ENCODE measurements at places on chromosomes 7 and 10.

- DNase-seq, result no peak
These were observed 69.3 kb upstream of the NPY start for GRCh38 chr7:24214670-24215069.

GRCh38 chr10:128871671-128872231 is 595.3 kb upstream of the MGMT start:
- DNase-seq, result no peak

- DNase-seq, result no peak
These were observed 3.5 kb downstream of the MNX1 start for GRCh38 chr7:157006829-157007469.

DNA sequence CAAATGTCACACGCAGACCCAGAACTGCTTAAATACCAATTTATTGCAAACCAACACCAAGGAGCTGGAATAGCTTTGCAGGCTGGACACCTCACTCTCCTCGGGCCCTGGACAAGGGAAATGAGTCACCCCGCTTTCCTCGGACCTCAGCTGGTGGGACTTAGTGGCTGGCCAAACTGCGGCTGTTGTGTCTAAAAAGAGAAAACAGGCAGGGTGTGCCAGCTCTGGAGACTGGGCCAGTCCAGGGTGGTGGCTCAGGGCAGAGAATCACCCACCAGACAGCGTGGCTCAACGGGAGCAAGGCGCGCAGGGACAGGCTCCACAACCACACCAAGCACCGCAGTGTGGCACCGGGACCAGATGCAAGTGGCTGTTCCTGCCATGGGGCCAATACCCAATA is 58.2 kb upstream of the CAMK2B start:
- DNase-seq, result peak; percentile 65

DNA sequence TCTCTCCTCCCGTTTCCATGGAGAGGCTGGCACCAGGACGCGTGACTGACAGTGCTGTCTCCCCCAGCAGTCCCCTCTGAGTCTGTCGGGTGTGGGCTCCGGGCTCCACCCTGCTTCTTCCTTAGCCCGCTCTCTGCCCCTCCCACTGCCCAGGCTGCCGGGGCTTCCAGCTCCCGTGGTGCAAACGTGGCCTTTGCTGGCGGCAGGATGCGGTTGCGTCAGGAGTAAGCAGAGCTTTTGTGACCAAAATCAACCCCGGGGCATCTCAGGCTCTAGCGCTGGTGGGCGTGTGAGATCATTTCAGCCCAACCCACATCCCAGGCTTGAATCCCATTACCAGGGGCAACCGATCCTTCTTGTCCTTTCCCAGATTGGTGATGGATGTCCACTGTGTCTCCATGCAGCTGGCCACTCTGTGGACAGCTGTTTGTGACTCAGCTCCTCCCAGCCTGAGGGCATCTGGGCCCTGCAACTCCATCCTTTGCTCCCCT is 28.2 kb downstream of the PTPRE start:
- DNase-seq, result peak; percentile 63

Measured in psoas muscle (tissue), 8 donors.